Stimulated activated naive CD8-positive, alpha-beta T cell treated with anti-CD3 and anti-CD28 coated beads, Interleukin-15, amount 100 ng/mL, for 72 hours (primary cell): ENCODE measurements at places on chromosomes 5 and 9.

GRCh38 chr9:18585996-18586395, 112.0 kb downstream of the ADAMTSL1 start:
- DNase-seq, result no peak

- DNase-seq, result no peak
Measured at GRCh38 chr9:124684169-124684568, 86.9 kb downstream of the NR6A1 start.

DNA sequence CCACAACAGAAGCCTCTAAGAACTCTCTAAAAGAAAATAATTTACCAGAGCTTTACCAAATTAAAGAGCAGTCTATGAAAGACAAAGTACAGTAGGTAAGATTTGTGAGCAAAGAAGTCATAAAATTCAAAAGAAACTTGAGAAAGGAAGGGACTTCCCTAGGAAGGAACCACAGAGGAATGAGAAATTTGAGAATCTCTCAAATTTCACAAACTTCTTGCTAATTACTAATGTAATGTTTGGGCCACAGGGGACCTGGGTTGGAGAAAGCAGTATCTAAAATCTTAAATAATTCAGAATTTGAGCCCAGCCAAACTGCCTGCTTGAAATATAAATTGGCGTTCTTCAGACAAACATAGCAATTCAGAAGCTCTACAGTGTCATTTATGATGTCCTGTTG, 225.0 kb upstream of the PRR16 start:
- no peak for DNase-seq

GRCh38 chr9:29319736-29320513, 1746.6 kb upstream of the C9orf72 start:
- DNase-seq, result no peak

GRCh38 chr9:3916984-3917383, 382.9 kb downstream of the GLIS3 start:
- DNase-seq, result no peak

- no peak for DNase-seq
Measured at GRCh38 chr5:170353011-170353761, 36.0 kb downstream of the KCNMB1 start.

DNA sequence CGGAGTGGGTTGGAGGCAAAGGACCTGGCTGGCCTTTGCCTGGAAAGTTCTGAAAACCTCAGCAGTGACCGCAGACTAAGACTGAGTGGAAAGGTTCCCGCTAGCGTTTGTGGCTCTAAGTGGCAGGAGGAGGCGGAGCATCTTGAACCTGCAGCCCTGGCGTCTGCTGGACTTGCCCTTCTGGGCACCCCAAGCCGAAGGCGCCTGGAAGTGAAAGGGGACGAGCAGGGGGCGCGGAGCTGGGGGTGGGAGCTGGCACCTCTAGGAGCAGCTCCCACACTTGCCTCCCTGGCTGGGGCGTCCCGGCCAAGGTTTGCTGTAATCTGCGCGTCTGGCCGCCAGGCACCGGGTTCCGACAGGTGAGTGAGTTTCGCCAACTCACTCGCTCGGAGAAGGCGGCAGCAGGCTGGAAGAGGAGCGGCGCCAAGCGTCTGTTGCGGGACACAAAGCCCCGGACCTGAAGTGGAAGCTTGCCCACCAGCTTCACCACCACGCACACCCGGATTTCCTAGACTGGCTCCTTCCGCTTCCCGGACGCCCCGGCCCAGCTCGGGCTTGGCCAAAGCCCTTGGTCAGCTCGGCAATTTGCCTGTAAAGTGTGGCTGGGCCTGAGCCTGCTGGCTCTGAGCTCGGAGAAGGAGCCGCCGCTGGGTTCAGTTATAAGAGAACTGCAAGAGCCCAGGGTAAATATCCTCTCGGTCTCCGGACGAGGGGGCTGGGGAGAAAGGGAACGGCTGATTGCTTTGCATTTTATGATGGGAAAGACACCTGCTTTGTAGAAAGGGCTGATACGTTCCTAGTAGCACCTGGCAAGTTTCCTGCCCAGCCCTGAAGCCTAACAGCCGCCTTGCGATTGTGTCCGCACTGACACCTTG, at the start of gene GNA14:
GNA14 (minus strand) TSS at position 89 of the 875 bp plus-strand sequence. CDS start 529 bp downstream, outside the sequence.
- DNase-seq, result peak; percentile 8

GRCh38 chr9:127847178-127847510, 7.3 kb downstream of the ENG start:
- DNase-seq, result no peak

GRCh38 chr5:93281980-93282772, 298.8 kb downstream of the NR2F1-AS1 start:
- no peak for DNase-seq

GRCh38 chr9:76161106-76161505, 233.1 kb downstream of the RFK start:
- DNase-seq, result no peak

DNA sequence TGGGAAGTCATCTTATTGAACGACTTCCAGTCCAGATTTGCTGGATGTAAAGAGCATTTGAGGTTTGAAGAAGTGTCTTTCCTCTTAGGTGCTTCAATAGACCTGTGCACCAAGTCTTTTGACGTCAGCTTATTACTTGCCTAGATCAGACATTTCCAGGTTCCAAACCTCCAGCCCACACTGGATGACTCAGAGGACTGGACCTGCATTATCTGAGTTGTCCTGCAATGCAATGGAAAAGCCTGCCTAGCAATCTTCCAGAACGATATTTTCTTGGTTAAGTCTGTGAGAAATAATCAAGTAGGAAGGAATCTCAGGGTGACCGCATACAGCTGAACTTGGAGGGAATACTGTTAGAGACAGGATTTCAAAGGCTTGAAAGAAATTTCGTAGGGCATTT, 147.2 kb upstream of the MOCS2 start:
- no peak for DNase-seq
